ENCODE measurements at places on chromosomes 4 and X.

DNA sequence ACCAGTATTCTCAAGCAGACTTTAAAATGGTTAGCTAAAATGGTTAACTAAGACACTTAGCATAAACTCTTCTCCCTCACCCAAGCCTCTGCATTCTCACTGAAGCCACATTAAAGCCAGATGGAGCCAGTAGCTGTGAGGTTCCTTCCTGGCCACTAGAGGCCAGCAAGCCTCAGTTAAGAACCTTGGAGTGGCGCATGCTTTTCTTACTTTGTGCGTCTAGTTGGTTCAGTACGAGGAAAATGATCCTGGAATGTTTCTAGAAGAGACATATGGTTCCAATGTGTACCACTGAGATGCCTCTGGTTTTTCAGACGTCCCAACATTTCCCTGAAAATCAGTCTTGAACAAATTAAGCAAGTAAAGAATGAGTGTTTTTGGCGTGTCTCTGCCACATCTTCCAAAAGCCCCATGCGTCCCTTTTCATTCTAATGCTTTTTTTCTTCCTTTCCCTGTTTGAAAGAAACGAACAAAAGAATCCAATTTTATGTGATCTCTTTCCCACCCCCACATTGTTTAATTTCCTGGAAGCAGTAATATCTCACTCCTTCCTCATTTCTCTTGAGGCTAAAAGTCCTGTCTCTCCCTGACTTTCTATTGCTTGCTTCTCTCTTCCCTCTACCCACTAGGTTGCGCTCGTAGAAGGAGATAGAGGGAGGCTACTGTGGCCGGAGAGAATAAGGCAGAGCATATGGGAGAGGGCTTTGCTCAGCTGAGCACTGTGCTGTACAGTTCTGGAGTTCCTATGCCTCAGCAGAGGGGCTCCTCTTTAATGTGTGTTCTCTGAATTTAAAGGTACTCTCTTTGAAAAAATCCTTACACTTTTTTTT is 82.9 kb upstream of the TAB3 start:
- DNase-seq: no peak

GRCh38 chr4:8506373-8507195 is 66.0 kb downstream of the TRMT44 start:
- DNase-seq: no peak

- no peak for DNase-seq
Observed at GRCh38 chr4:186749611-186750281, 26.1 kb upstream of the FAT1 start.

DNA sequence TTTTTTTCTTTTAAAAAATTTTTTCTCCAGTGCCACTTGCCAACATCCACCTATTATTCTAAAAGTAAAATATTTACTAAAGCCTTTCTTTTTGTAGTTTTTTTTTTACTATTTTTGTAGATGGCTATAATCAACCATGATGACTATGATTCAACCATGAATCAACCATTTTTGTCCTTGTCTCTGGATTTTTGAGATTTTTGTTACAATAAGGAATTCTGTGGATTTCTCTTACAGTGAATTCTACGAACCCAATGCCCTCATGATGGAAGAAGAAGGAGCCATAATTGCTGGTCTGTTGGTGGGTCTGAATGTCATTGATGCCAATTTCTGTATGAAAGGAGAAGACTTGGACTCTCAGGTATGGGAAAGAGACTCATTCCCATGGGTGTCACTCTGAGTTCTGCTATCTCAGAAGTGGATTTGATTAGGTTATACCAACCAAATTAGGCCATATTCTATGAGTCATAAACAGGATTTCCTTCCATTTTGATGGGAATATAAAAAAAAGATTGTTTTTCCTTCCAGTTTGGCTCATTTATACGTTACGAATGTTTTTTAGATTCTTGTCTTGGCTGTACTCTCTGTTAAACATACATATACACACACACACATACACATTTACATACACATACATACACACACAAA is 46.7 kb downstream of the RUFY3 start:
- no peak for DNase-seq

- DNase-seq: no peak
Observed at GRCh38 chrX:24055043-24055356, 244 bp downstream of the EIF2S3 start.

DNA sequence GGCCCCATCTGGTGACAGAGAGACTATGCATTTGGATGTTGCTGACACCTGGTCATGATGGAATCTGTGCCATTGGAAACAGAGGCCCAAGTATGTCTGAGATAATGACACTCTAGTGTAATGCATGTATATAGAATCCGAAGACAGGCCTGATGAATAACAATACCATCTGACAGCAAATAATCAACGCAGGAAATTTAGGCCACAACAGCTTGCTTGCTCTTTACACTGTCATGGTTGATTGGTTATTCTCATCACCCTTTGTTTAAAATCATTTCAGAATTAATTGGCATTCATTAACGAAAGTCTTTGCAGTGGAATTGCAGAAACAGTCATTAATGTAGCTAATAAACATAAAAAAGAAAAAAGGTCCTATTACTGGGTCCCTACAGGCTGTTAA is 194.8 kb downstream of the AFF2 start:
- DNase-seq: no peak

DNA sequence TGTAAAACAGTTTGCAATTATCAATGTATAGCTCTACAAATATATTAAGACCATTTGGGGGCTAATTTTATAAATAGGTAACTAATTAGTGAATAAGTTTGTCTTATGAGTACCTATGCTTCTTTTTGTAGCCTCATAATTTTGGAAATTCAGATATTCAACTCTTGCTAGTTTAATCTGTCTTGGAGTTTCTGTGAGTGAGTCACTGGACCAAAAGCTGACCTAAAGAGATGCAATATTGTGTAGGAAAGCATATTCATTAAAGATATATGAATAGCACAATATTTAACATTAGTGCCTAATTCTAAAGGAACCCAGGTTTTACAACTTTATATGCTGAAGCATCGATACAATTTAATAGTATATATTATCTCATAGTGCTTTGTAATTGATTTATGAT is 161.3 kb upstream of the PCDH18 start:
- DNase-seq: no peak

- no peak for DNase-seq
Observed at GRCh38 chr4:96175871-96176270, 336.0 kb downstream of the PDHA2 start.

DNA sequence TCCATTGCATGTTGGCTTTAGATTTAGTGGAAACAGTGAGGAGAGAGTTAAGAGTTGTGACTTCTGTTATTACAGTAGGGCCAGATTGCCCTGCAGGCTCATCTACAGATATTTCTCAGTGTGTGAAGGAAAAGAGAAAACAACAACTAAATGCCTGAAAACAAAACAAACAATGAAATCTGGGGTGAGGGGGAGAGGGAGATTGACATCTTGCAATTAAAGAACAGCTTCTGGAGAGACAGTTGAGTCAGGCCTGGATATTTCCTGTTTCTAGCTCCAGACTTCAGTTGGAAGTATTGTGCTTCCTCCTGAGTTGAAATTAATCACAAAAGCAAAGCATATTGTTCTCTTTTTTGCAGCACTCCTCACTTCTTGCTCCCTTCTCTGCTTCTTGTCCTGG is 108.3 kb upstream of the SCML1 start:
- DNase-seq: no peak

DNA sequence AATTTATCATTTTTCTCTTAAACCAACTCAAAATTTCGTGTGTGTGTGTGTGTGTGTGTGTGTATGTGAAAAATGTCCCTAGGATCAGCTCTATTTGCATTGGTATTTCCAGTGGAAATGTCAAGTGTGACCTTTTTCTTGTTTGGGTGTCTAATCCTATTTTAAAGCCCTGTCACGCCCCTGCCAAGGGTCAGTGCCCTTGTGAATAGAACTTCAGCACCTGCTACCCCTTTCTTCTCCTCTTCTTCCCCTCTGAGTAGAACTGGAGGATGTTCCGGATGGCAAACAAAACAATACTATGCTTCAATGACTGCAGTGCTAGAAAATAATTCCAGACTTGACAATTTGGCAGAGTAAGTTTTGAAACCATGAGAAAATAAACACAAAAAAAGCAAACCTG is 67.3 kb downstream of the SPRY1 start:
- DNase-seq: no peak

GRCh38 chr4:183337833-183338232 is 15.6 kb upstream of the CLDN24 start:
- no peak for DNase-seq

GRCh38 chr4:127188847-127189246 is 443.9 kb upstream of the INTU start:
- no peak for DNase-seq

DNA sequence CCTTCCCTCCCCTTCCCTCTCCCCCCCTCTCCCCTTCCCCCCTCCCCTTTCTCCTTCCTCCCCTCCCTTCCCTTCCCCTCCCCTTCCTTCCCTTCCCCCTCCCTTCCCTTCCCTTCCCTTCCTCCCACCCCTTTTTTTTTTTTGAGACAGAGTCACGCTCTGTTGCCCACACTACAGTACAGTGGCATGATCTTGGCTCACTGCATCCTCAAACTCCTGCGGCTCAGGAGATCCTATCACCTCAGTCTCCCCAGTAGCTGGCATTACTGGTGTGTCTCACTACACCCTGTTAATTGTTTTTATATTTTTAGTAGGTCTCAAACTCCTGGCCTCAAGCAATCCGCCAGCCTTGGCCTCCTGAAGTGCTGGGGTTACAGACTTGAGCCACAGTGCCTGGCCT is 66.6 kb downstream of the TBC1D9 start:
- no peak for DNase-seq

DNA sequence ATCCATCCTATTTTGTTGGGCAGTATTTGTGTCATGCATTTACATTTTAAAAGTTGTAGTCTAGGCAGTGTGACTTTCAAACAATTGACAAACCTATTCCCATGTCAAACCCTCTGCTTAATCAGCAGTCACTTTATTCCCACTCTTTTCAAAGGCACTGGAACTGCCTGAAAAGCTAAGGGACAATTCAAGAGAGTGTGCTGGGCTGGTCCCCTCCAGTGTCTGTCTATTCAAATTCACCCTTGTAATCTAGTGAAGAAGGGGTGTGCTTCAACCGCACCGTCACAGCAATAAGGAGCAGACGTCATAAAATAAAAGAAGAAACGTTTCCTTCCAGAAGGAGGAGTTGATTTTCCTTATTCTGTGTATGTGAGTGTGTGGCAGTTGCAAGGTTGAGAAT is 197.0 kb upstream of the MAD2L1 start:
- DNase-seq: no peak

DNA sequence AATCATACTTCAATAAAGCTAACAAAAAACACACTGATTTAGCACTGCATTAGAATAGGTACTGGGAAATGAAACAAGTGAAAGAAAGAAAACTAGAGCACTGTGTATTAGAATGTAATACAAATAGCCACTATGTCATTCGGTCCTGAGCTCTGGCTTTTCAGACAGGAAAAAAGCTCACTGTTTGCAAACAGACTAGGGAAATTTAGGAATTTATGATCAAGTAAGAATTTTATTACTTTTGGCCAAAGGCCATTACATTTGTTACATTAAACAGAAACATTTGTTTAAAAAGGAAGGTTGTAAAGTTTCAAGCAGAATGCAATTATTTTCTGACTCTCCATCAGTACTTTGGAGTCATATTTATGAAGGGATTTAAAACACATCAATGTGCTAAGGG is 68.7 kb downstream of the KLHL8 start:
- no peak for DNase-seq

GRCh38 chr4:95979961-95980876 is 140.3 kb downstream of the PDHA2 start:
- DNase-seq: no peak

DNA sequence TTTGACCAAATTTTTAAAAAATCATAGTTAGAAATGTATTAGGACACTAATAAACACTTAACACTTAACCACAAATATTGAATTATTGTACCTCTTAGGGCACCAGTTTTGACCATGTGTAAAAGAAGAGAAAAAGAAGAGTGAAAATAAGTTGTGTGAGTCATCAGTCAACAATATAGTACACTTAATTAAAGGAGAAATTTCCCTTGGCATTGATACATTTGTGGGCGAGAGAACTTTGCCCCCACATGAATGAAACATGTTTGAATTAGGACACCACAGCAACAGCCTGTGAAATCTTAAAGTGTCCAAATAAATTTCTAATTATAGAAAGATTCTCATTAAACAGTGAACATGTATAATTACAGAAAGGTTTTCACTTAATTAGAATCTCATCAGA is 1292.8 kb upstream of the TENM3 start:
- DNase-seq: no peak

GRCh38 chr4:118400356-118400755 is 47.6 kb upstream of the PRSS12 start:
- DNase-seq: no peak

DNA sequence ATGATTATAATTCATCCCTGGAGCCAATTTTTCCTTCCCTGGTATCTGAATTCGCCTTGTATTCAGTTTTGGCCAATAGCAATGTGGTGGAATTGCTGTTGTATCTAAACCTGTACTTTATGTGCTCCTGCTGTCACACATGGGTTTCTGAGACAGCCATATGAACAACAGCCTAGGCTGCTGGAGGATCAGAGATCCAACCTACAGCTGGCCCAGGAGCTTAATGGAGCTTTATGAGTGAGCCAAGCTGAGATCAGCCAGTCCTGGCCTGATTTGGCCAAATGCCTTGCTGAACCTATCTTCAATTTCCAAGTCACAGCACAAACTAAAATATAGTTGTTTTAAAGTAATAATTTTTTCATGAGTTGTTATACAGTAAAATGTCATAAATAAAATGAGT is 1071.5 kb downstream of the PCDH7 start:
- DNase-seq: no peak

- DNase-seq: no peak
Observed at GRCh38 chrX:68724531-68725020, 77.1 kb downstream of the STARD8 start.

- DNase-seq: no peak
Observed at GRCh38 chr4:183099537-183100297, 660 bp downstream of the WWC2 start.

DNA sequence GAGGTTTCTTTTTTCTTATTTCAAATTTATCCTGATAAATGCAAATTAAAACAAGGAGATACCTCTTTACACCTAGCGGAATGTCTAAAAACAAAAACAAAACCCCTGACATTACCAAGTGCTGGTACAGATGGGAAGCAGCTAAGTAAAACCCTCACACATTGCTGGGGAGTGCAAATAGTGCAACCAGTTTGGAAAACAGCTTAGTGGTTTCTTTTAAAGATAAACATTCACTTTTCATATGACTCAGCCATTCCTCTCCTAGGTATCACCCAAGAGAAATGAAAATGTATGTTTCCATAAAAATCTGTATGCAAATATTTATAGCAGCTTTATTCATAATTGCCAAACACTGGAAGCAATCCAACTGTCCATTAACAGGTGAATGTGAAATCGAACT is 84.1 kb upstream of the HELT start:
- no peak for DNase-seq

All from anterior cingulate cortex (tissue), 58 donors.